Stimulated activated CD4-positive, alpha-beta T cell treated with anti-CD3 and anti-CD28 coated beads, TNF-alpha, amount 100 ng/mL, for 1 hour (primary cell): ENCODE measurements at places on chromosomes 7 and 10.

- DNase-seq, result no peak
These were observed 89.7 kb upstream of the RET start for GRCh38 chr10:42987121-42987541.

GRCh38 chr10:44569193-44570091, 184.5 kb upstream of the CXCL12 start:
- no peak for DNase-seq

DNA sequence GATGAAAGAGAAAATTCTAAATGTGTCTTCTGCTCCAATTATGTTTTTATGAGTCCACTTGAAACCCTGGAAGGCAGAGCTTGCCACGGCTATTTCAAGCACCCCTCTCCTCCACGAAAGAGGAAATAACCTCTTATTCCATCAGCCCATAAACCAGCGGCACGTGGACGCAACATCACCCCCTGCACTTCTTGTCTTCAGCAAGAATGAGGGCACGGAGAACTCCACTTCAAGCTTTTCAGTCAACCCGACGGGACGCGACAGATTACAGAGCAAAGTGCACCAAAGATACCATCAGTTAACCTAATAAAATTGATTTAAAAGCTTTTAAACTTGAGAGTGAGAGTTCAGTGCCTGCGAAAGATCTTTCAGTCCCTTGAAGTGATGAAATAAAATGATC, 406.3 kb downstream of the GALNT17 start:
- no peak for DNase-seq

GRCh38 chr7:28800150-28800549, 158.0 kb downstream of the TRIL start:
- no peak for DNase-seq

DNA sequence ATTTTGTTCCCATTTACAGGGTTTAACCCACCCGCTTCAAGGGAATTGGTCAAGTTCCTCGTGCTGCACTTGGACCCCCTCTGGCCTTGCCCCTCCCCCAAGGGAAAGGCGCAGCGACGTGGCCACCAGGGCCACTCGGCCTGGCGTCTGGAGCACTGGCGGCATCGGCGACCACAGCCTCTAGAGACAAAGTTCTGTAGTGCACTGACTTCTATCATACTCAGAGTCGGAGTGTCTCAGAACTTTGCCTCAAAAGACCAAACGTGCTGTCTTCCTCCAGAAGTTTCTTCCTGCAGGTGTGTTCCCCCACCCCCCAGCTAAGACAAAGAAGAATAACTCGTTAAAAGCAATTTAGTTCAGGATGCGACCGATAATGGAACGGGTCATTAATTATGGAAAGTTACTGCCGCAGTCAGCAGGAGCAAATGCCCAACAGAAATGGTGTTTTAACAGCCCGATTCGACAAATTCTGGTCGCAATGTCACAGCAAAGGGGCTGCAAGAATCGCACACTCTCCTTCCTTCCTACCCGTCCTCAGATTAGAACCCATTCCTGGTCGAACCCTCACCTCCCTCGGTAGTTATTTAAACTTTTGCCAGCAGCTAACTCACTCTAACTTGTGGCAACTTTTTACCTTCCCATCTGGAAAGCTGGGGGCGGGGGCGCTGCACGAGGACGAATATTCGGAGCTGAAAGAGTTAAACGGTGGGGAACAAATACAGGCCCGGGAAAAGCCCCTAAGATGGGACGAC, 202.1 kb upstream of the NFE2L3 start:
- no peak for DNase-seq

GRCh38 chr10:71391701-71392100, 5.0 kb upstream of the CDH23 start:
- no peak for DNase-seq

- no peak for DNase-seq
These were observed 66.7 kb downstream of the AKR1E2 start for GRCh38 chr10:4892681-4893080.

DNA sequence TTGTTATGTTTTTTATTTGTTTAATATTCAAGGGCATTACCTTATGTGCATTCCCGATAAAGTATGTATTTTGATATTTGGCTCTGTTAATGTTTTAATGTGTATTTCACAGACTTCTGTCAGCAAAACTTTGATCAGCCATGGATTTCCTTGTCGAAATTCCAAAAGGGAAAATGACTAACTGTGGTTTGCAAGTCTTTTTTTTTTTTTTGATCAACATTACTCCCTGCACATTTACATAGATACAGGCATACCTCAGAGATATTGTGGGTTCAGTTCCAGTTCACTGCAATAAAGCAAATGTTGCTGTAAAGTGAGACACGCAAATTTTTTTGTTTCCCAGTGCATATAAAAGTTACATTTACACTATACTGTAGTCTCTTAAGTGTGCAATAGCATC, 351.9 kb downstream of the CXCL12 start:
- no peak for DNase-seq

DNA sequence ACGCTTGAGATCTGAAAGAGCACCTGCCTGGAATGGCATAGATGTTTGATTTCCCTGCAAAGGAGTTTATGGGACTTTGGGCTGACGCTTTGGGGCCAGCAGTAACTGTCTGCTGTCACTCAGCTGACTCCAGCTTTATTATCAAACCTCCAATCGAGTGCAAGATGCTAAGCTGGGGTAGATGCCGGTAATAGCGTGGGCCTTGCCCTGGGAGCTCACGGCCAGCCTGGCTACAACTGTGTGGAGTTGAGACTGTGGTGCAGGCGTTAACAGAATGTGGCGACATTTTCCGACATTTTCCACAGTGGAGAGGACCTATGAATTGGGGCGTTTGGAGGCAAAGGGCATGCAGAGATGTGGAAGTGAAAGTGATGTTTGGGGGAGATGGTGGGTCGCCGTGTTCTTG, 1.3 kb downstream of the CHST12 start:
- DNase-seq, result no peak

- DNase-seq, result no peak
These were observed 324.4 kb upstream of the AOAH start for GRCh38 chr7:37048674-37049073.

GRCh38 chr7:103524042-103524907, 78.3 kb upstream of the SLC26A5 start:
- DNase-seq, result no peak

- DNase-seq, result no peak
These were observed 91.1 kb downstream of the BUB3 start for GRCh38 chr10:123245264-123245663.

DNA sequence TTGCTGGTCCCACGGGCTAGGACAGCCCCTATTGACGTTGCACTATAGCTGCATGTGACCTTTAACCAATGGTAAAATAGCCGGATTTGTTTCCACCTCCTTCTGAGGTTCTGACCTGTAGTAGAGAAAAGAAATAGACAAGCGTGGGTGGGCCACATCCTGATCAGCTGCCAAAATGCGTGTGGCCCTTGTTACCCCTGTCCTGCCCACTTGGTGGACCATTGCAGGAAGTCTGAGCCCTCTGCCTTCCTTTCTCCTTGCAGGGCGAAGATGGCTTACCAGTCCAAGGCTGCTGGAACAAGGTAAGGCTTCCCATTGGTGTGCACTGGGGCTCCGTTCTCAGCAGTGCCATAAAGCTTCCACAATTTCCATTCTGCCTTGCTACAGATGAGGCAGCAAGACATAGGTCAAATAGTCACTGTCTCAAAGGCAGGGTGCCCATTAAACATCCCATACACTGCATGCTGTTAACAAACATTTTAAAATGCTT, 95.9 kb upstream of the MACROH2A2 start:
- DNase-seq, result no peak

DNA sequence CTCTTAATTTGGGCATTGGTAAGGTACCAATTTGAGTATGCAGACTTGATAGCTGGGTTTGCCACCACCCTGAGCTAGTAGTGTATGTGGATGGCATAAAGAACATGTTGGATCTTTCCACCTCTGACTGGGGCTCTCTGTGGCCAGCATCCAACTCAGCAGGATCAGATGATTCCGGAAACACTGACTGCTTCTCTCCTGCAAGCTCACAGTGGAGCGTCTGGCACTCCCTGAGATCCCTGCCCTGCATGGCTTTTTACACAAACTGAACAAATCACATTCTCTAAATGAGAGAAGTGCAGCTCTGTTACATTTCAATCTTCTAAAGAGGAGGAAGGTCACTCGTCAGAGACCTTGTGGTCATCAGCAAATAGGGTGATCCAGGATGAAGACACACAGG, 1057.5 kb downstream of the NRG3 start:
- DNase-seq, result no peak

DNA sequence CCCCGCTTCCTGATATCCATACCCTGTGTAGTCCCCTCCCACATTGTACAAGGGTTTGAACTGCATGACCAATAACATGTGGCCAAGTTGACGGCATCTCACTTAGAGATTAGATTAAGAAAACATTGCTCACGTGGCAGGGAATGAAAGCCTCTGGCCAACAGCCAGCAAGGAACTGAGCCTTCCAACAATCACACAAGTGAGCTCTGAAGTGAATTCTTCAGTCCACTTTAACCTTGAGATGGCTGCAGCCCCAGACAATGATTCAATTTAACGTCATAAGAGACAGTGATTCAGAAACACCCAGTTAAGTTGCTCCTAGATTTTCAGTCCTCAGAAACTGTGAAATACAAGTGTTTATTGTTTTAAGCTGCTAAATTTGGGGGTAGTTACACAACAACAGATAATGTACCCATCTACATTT, 165.9 kb upstream of the PLXNA4 start:
- DNase-seq, result no peak

GRCh38 chr10:99433378-99434020, 3.1 kb upstream of the GOT1 start:
- no peak for DNase-seq

GRCh38 chr7:20777377-20778062, 9.2 kb downstream of the SP8 start:
- no peak for DNase-seq

DNA sequence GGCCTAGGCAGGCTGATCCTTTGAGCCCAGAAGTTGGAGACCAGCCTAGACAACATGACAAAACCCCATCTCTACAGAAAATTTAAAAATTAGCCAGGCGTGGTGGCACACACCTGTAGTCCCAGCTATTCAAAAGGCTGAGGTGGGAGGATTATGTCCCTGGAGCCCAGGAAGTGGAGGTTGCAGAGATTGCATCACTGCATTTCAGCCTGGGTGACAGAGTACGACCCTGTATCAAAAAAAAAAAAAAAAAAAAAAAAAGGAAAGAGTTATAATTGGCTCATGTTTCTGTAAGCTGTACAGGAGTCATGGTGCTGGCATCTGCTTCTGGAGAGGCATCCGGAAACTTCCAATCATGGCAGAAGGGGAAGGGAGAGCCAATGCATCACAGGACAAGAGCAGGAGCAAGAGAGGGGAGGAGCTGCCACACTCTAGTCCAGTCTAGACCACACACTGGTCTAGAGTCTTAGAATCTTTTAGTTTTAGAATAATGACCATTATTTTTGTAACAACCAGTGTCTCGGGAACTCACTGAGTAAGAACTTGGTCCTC, 16.8 kb downstream of the DOCK1 start:
- DNase-seq, result no peak

GRCh38 chr7:44112231-44112996, 8.3 kb downstream of the AEBP1 start:
- DNase-seq, result no peak

GRCh38 chr7:40057292-40057691, 77.1 kb downstream of the MPLKIP start:
- DNase-seq, result no peak

DNA sequence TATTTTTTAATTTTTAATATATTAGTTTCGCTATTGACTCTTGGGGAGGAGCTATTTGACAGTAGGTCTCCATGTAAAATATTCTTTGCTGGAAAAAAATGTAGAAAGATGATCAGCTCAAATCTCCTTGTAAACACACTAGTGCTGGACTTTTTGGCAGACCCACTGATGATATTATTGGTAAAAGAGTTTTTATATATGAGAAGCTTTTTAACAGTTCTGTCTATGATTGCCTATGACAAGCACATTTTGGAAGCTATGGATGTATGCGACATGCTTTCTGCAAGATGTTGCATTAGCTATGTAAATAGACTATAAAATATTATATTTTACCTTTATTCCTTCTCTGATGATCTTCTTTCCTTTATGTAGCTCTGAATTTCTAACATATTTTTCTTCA, 928.5 kb downstream of the DNAJB9 start:
- DNase-seq, result no peak

DNA sequence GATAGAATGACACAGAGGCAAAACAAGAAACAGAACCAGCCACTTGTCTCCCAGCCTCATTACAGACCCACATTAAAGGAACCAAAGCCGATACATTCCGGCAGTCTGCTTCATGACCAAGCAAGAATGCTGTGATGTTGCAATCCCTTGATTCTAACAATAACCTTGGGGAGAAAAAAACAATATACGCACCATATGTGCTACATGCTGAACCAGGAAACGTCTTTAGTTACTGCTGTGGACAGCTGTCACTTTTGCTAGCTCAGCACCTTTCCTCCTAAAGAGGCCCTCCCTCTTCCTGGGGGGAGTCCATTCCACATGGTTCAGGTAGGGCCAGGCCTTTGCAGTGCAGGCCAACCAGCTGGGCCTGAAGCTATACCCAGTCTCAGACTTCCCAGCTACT, 79.1 kb downstream of the PRTFDC1 start:
- no peak for DNase-seq

DNA sequence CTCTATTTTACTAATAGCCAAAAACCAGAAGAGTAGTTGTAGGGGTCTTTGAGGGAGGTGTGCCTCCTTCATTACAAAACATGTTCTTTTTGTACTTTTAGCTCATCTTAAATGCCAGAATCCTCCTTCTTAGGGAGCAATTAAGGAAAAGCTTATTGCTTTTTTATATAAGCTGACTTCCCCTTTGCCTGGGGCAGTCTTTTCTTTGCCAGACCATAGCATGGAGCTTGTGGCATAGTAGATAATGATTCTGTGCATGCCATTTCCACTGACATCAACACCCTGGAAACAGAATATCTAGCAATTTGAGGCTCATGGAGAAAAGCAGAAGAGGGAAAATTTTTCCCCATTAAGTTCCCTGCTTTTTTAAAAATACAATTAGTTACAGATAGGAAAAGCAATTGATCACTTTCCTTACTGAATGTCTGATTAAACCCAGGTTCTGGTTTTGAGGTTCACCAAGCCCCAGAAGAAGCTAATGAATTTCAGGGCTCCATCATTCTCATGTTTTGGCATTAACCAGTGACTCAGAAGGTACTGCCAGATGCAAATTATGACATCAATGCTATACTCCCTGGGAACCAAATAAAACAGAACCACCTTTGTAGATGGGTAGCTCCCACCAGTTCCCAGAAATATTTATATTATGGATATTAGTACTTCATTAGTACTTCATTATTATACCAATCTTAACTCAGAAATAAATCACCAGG, 410.6 kb downstream of the KCNMA1 start:
- no peak for DNase-seq

- no peak for DNase-seq
These were observed 162.9 kb downstream of the SEMA3D start for GRCh38 chr7:85023916-85024315.

GRCh38 chr7:43337811-43338210, 225.4 kb downstream of the HECW1 start:
- no peak for DNase-seq
